Kidney tubule cell (primary cell): ENCODE measurements at places on chromosomes 16 and 17.

GRCh38 chr17:5584383-5585286, at the start of gene NLRP1:
Gene NLRP1 (minus strand): TSS chr17:5584509. CDS start chr17:5583957, 552 bp downstream.
- DNase-seq: peak; percentile 96

GRCh38 chr17:56351675-56352074, 198.4 kb downstream of the ANKFN1 start:
- DNase-seq: no peak

- no peak for DNase-seq
These were observed 346.3 kb downstream of the BCAS3 start for GRCh38 chr17:61023996-61024395.

GRCh38 chr16:79005096-79005495, 595.4 kb downstream of the MAF start:
- DNase-seq: no peak
